ENCODE measurements at places on chromosomes 2 and 18. TPM values are rescaled to one million over a fixed set of nuclear protein-coding genes. Genes with fewer than 3 reads are reported as not detected.

The CXCR1 gene
- total RNA-seq: not detected

The LINC00305 gene
- total RNA-seq: 0.20 TPM

The HOXD9 gene
- 23.8 TPM for total RNA-seq

The ZSWIM2 gene
- total RNA-seq: not detected

The EPB41L3 gene
- total RNA-seq: 17.3 TPM

The DLGAP1 gene
- not detected for total RNA-seq

Data from lung microvascular endothelial cell (primary cell).